OCI-M1 (cell line): ENCODE measurements at places on chromosomes 11 and 22.

GRCh38 chr11:44316659-44317240, 6.8 kb upstream of the ALX4 start:
- no peak for DNase-seq

DNA sequence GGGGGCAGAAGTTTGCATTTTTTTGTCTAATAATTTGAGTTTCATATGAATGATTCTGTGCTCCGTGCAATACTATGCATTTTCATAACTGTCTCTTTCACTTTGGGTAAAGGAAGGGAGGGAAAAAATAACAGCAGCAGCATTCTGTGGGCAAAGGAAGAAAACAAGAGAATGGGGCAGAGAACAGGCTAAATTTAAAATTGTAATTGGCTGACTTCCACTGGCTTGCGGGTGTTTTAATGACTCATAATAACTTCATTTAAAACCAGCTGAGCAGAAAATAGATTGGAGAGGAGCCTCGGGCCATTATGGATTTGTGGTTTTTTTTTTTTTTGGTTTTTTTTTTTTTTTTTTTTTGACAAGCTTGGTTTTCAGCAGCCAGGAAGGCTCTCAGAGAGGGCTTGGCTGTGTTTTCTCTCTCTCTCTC, 107.4 kb downstream of the ZBTB16 start:
- peak; percentile 93 for DNase-seq

DNA sequence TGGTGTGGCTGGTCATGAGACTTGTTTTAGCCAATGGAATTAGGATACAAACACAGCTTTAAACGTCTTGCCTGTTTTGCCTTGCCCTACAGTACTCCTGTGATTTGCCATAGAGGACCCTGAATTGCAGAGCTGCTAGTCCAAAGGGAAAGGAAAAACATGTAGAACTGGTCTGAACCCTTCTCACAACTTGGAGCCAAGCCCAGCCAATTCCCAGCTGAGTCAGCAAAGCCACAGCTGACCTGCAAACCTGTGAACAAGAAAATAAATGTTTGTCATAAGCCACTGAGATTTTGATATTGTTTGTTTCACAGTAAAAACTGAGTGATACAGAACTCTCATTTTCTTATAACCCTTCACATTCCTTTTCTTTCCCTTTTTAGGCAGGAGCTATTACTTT, 360.5 kb upstream of the API5 start:
- no peak for DNase-seq

DNA sequence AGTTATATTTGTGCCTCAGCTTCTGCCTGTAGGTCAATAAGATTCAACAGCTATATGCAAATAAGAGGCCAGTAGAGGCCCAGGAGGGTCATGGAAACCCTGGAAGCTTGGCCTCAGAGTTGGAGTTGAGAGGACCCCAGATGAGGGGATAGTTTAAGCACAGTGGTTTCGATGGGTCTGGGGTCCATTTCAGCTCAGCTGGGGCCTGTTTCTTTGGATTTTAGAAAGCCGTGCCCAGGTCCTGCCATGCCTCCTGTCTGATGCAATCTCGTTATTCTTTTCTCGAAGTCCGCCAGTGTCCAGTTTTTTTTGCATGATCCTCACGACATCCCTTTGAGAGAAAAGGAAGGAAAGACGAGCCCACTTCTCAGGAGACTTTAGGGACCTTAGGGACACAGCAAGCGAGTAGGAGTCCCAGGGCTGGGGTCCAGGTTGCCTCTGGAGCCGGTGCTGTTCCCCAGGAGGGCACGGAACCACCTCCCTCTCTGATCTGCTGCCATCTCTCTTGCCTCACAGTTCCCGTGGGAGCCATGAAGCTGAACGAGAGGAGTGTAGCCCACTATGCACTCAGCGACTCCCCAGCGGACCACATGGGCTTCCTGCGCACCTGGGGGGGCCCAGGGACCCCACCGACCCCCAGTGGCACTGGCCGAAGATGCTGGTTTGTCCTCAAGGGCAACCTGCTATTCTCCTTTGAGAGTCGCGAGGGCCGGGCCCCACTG, 2.6 kb upstream of the SMDT1 start:
- no peak for DNase-seq

GRCh38 chr11:33531743-33532181, 168.9 kb downstream of the C11orf91 start:
- DNase-seq, result no peak

GRCh38 chr11:63666874-63667273, 4.3 kb downstream of the ATL3 start:
- no peak for DNase-seq

- DNase-seq, result no peak
These were observed 33.0 kb upstream of the GCAT start for GRCh38 chr22:37774728-37775127.

DNA sequence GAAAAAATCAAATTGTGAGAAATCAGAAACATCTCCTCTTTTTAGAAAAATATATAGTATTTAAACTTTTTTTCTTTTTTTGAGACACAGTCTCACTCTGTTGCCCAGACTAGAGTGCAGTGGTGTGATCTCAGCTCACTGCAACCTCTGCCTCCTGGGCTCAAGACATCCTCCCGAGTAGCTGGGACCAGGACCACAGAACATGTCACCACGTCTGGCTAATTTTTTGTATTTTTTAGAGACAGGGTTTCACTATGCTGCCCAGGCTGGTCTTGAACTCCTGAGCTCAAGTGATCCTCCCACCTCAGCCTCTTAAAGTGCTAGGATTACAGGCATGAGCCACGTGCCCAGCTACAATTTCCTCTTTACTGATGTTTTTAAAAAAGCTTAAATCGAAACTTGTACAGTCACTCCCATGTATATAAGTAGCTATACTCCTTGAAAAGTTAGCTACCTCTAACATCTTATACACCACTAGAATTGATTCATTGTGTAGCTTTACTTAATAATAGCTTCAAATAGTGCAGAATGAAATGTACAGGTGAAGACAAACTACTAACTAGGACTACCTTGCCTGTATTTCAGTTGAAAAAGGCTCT, 10.3 kb downstream of the EIF4G2 start:
- no peak for DNase-seq

- no peak for DNase-seq
These were observed 492.6 kb downstream of the CNTN5 start for GRCh38 chr11:99513368-99513767.

DNA sequence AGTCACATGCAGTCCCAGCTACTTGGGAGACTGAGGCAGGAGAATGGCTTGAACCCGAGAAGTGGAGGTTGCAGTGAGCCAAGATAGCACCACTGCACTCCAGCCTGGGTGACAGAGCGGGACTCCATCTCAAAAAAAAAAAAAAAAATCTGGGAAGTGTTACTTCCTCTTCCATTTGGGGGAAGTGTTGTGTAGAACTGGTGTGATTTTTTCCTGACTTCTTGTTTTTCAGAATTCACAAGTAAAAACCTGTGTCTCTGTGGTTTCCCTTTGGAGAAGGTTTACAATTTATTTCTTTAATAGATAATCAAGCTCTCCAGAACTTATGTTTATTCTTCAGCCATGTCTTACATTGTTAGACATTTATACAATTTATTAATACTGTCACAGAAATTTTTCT, 396.1 kb downstream of the BRD1 start:
- DNase-seq, result peak; percentile 13

DNA sequence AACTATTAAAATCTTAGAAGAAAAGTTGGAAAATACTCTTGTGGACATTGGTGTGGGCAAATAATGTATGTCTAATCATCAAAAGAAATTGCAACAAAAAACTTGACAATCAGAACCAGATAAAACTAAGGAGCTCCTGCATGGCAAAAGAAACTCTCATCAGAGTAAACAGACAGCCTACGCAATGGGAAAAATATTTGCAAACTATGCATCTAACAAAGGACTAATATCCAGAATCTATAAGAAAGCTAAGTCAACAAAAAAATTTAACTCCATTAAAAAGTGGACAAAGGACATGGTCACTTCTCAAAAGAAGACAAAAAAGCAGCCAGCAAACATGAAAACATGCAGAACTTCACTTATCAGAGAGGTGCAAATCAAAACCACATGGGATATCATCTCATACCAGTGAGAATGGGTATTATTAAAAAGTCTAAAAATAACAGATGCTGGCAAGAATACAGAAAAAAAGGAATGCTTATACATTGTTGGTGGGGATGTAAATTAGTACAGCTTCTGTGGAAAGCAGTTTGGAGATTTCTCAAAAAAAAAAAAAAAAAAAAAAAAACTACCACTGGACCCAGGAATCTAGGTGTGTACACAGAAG, 99.7 kb upstream of the TOP3B start:
- no peak for DNase-seq

DNA sequence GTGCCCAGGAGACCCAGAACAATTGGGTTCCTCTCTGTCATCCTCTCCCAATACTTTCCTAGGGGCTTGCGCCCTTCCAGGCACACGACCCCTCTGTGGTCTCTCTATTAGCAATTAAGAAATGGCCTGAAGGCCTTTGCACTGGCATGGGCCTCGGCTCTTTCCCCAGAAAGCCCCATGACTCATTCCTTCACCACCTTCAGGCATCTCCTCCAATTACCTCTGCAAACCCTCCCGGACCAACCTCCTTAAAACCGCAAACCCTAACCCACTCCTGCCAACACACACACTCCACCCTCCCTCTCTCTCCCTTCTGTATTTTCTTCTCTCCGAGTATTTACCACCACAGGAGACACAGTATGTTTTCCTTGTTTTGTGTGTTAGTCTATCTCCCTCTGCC, 36.7 kb downstream of the LARGE1 start:
- DNase-seq, result no peak

GRCh38 chr22:29487426-29487986, 7.5 kb downstream of the NEFH start:
- peak; percentile 15 for DNase-seq

DNA sequence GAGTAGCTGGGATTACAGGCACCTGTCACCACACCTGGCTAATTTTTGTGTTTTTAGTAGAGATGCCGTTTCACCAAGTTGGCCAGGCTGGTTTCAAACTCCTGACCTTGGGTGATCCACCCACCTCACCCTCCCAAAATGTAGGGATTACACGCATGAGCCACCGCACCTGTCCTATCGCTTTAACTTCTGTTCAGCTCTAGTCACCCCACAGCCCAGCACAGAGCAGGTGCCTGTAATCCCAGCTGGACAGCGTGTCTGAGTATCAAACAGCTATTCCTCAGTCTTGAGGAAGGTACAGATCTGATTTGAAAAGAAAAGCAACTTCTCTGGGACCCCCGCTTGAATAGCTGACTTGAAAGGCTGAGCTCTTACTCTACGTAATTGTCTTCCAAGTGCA, 149.1 kb downstream of the CTTN start:
- DNase-seq, result no peak

GRCh38 chr11:129710423-129710822, 105.2 kb upstream of the TMEM45B start:
- DNase-seq, result no peak

GRCh38 chr11:120168960-120169681, 31.2 kb upstream of the TRIM29 start:
- DNase-seq, result peak; percentile 77

- peak; percentile 95 for DNase-seq
These were observed 3.7 kb upstream of the DPF2 start for GRCh38 chr11:65329944-65330403.

DNA sequence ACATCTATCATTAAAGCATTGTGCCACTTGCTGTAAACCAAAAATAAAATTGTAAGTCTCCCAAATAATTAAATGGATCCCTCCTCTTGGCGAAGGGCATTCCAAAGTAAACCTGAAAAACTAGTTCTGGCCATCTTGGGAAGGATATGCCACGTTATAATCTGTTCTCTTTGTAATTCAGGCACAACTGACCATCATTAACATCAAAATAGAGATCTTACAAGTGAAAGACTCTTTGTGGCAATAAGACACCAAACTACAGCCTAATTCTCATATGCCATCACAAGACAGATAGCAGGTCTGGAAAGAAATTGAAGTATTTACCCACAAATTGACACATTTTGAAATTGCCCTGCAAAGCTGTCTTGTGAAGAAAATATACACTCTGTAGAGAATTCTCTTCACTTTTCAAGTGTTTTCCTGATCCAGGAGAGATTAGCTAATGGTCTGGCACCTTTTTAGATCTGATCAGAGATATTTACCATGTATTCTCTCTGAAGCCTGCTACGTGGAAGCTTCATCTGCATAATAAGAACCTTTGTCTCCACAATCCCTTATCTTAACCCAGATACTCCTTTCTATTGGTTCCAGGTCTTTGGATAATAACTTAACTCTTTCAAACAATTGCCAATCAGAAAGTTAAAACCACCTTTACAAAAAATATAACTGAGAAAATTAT, 630.4 kb upstream of the CCDC179 start:
- DNase-seq, result no peak

DNA sequence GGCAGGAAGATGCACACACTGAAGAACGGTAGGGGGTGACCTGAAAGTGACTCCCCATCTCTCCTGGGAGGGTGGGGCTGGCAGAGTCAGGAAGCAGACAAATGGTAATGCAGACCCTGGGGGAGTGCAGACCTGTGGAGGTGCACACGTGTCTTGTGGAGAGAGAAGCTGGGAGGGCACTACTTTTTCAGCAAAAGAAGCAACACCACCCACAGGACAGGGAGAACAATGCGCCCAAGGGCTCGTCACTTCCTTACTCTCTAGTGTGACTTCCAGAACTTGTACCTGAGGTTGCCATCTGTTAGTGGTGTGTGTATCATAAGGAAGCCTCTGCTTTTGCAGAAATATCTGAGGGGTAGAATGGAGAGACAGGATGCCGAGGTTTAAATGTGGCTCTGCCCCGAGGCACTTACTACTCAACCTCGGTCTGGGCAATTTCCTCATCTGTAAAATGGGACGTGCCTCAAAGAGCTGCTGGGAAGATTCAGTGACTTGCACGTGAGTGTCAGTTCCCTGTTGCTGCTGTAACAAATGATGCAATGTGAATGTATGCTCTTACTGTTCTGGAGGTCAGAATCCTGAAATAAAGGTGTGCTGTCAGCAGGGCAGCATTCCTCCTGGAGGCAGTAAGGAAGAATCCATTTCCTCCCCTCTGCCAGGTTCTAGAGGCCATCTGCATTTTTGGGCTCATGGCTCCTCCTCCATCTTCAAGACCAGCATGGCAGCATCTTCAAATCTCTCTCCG, 323.4 kb downstream of the SHANK2 start:
- DNase-seq, result no peak

DNA sequence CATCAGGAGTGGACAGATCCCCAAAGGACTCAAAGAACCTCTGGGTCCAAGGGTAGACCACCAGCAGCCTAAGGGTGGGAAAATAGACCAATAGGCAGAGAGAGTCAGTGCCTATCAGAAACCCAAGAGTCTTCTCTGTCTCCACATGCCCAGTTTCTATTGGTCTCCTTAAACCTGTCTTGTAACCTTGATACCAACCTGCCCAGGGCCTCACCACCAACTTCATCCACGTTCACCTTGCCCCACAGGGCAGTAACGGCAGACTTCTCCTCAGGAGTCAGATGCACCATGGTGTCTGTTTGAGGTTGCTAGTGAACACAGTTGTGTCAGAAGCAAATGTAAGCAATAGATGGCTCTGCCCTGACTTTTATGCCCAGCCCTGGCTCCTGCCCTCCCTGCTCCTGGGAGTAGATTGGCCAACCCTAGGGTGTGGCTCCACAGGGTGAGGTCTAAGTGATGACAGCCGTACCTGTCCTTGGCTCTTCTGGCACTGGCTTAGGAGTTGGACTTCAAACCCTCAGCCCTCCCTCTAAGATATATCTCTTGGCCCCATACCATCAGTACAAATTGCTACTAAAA, at the start of gene HBB:
HBB (minus strand) TSS at position 340 of the 579 bp plus-strand sequence; CDS start at position 290, 50 bp downstream.
- no peak for DNase-seq

- no peak for DNase-seq
These were observed 3.3 kb upstream of the GRAMD1B start for GRCh38 chr11:123426789-123427188.

- no peak for DNase-seq
These were observed 123.4 kb downstream of the SLC17A6 start for GRCh38 chr11:22461626-22462025.
